ENCODE measurements at places on chromosomes 13 and 19.

DNA sequence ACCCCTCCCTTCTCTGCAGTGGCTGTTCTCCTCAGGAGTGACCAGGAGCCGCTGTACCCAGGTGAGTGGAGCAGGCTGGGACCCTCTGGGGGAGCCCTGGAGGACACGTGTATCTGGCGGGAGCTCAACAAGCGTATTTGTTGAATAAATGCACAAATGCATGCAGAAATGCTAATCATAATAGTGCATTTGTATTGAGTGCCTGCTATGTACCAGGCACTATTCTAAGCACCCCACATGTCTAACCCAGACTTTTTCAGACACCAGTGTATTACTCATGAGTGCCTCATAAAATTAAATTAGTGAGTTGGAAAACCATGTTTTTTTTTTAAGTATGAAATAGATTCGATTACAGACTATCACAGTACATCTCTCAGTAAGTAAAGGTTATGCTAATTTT, 7.9 kb downstream of the HPN start:
- no peak for DNase-seq

- DNase-seq = no peak
These were observed 85.7 kb upstream of the MBNL2 start for GRCh38 chr13:97136418-97136817.

DNA sequence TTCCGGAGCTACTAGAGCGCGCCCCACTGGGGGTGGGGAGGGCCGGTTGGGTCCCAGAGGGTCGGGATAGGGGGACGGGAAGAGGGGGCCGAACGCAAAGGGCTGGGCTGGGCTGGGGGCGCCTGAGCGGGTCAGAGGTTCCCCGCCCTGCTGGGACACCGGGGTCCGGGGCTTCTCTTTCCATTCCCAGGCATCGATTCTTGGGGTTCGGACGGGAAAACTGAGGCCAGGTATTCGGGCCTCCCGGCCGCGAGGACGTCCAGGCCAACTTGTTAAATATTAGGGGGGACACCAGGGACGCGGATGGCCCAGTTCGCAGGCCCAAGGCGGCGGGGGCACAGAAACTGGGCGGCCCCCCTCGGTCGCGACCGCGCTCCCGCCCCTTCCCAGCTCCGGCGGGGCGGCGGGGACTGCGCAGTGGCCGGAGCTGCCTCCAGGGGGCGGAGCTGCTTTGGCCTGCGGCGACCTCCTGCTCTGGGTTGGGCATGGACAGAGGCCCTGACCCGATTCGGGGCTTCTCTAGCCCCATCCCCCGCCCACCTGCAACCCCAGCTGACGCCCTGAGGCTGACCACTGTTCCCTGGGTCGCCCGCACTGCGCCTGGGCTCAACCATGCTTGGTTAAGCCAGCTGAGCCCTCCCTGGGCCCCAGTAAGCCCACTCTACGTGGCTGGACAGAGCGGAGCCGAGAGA, 1.2 kb upstream of the KLF16 start:
- peak; percentile 74 for DNase-seq

DNA sequence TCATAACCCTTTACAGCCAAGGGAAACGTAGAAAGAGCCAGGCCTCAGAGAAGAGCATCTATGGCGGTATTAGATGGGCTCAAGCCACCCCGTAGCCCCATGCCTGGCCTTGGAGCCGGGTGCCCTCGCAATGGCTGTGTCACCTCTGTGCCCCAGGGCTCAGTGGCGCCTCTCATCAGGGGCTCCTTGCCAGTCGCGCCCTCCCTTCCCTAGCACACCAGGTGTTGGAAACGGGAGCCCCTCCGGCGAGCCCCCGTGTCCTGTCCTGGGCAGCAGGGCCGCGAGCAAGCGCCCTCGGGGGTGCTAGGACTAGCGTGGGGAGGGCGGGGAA, 453 bp downstream of the ZNF256 start:
- no peak for DNase-seq

- no peak for DNase-seq
These were observed 429.3 kb downstream of the DIAPH3 start for GRCh38 chr13:59734393-59734792.

- DNase-seq = no peak
These were observed 193.7 kb upstream of the RFC3 start for GRCh38 chr13:33624253-33624652.

DNA sequence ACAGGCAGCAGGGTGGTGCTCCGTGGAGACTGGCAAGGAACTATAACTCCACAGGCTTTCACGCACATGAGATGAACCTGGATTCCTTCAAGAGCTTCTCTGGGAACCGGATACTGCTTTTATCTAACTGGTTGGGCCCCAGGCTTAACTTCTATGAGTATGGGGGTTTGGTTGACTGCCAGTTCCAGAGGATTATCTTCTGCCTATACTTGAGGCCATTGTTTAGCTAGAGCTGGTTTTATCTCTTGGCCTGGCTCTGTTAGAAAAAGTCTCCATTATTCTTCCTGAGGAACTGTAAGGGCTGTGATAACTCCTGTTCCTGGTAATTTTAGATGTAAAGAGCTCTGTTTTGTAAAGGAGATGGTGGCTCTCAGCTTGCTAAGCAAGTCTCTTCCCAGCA, 40.9 kb downstream of the ZNF846 start:
- DNase-seq = no peak

DNA sequence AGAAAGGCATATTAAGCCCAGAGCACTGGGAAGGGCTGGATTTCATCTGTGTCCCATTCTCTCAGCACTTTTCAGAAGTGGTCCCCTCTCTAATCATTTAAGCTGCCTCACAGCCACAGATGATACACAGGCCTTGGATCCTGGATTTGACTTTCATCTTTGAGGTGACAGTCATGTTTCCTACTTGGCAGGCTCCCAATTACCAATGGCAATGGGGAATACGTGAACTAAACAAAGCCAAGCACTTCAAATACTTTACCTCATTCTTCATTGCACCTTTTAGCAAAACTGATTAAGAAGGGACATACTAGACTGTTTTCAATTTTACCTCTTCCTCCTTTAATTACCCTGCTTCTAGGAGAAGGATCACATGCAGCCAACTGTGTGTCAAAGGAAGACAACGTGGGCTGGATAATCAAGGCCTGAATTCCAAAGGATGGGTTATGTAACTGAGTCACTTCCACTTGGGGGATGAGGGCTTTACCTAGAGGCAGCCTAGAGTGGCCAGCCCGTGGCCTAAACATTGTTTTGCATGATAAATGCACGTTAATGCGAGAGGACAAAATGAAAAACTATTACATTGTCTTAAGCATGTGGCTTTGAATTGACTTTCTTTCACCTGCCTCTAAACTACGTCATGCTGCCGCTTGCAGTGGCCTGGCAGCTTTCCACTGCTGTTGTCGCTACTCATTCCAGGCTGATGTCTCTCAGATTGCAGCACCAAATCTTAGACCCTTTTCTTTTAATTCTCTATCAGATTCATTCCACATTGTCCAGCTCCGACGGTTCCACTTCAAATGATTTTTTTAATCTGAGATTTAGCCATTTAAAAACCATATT, 95.0 kb downstream of the KCTD12 start:
- DNase-seq = no peak

DNA sequence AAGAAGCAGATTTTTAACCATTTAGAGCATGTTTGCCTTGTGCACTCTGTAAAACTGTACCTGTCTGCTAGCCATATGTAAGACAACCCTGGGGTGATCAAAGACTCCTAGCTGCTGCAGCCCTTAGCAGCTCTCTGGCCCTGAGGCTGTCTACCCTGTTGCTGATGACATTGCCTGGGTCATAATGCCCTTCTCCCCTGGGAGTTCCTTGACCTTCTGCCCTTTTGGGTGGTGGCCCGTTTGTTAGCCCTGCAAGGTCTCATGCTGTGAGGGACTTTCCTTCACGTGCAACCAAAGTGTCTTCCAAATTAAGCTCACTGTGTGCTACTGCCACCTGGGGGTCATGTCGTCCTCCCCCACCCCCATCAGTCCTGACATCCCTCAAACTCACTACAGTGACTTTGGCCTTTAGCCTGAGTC, 7.4 kb downstream of the GPC6 start:
- no peak for DNase-seq

DNA sequence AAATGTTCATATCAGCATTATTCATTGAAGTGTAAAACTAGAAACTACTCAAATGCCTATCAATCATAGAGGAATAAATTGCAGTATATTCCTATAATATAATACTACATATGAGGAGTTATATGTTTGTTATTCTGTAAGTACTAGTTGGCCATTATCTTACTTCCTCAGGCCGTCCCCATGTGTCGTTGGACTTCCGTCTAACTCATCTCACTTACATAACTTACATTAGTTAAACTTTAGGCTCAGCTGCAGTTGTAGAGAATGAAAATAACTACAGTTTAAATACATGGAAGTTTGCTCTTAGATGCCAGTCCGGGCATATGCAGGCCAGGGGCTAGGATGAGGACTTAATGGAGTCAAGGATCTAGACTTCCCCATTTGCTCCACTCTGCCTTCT, 8.6 kb upstream of the EPSTI1 start:
- DNase-seq = no peak

DNA sequence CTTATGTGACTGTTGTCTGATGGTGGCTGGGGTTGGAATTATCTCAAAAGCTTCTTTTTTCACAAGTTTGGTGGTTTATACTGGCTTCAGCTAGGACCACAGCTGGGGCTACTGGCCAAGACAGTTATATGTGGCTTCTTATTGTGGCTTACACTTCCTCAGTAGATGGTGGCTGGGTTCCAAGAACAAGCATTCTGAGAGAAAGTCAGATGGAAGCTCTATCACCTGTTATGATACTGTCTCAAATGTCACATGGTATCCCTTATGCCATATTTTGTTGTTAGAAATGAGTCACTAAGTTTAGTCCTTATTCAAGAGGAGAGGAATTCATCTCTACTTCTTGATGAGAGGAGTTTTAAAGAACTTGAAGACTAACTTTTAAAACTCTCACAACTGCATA, 41.6 kb downstream of the NDFIP2 start:
- peak; percentile 24 for DNase-seq

DNA sequence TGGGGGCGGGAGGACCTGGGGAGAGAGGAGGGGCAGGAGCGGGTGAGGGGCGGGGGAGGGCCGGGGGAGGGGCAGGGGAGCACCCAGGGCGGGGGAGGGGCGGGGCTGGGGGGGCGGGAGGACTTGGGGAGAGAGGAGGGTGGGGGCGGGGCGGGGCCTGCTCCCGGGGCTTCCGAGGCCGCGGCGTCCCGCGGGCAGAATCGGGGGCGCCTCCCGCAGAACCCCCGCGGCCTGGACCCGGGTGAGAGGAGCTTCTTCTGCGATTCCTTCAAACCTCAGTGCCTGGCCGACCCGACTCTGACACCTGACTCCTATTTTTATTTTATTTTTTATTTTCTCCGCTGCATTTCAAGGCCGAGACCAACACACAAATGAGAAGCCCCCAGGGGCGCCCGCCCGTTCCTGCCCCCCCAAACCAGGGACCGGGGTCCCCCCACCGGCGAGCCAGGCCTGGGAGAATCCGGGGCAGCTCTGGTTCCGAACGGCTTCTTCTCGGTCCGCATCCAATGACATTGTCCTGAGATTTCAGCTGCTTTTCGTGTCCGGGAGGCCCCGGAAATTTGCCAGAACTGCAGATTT, 470 bp upstream of the GRTP1 start:
- no peak for DNase-seq

Data from stimulated activated CD4-positive, alpha-beta T cell treated with anti-CD3 and anti-CD28 coated beads, Interleukin-15, amount 100 ng/mL, for 24 hours (primary cell).